ENCODE measurements at places on chromosomes 6 and 20. TPM values are rescaled to one million over a fixed set of nuclear protein-coding genes. Genes with fewer than 3 reads are reported as not detected.

The CST2 gene
- total RNA-seq: not detected

The RBPJL gene
- not detected for total RNA-seq

DNA sequence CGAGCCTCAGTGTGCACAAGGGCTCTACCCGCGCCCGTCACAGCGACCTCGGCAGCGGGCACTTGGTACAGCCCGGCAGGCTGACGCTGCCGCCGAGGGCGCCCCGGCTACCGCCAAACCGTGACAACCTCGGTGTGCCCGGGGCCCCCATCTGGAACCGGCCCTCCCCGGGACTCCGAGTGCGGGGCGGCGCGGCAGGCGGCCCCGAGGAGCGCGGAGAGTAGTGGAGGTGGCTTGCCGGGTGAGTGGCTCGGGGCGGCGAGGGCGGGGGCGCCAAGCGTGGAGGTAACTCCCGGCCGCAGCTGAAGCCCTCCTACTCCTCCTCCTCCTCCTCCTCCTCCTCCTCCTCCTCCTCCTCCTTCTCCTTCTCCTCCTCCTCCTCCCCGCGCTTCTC is at the start of gene ISM1:
ISM1 (plus strand) TSS at position 371 of the 394 bp plus-strand sequence. CDS start 503 bp downstream, outside the sequence.
- DNase-seq: peak; percentile 89

GRCh38 chr6:99575544-99576227 is 7.2 kb upstream of the CCNC start:
- DNase-seq: no peak

The SUN5 gene
- not detected for total RNA-seq

The SPDEF gene
- total RNA-seq: not detected

GRCh38 chr20:40511478-40511877 is 177.6 kb downstream of the MAFB start:
- DNase-seq: peak; percentile 11

- peak; percentile 86 for DNase-seq
These were observed 68.8 kb downstream of the CDC5L start for GRCh38 chr6:44456070-44456965.

DNA sequence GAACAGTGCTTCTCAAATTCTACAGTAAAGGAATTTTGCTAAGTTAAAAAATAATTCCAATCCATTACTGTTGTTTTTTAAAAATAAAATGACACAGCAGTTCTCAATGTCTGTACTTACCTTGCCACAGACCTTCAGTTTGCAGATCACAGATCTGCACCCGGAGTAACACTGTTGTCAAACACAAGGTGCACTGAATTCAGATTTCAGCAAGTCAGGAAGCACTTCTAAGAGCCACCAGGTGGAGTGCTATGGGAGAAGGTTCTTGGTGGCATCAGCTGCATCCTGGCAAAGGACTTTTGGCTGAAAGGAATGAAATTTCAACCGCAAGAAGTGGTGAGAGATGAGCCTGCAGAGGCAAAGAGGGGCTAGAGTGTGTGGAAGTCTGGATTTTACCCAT is 17.4 kb downstream of the RSPH4A start:
- DNase-seq: no peak

The DOK5 gene
- 12.7 TPM for total RNA-seq

The REM1 gene
- not detected for total RNA-seq

The FLRT3 gene
- 2.5 TPM for total RNA-seq

Measured in osteoblast (primary cell).